ENCODE measurements at places on chromosomes 6 and 20.
A peak's percentile ranks its signal among the peaks of the same experiment; 100 is the strongest.

DNA sequence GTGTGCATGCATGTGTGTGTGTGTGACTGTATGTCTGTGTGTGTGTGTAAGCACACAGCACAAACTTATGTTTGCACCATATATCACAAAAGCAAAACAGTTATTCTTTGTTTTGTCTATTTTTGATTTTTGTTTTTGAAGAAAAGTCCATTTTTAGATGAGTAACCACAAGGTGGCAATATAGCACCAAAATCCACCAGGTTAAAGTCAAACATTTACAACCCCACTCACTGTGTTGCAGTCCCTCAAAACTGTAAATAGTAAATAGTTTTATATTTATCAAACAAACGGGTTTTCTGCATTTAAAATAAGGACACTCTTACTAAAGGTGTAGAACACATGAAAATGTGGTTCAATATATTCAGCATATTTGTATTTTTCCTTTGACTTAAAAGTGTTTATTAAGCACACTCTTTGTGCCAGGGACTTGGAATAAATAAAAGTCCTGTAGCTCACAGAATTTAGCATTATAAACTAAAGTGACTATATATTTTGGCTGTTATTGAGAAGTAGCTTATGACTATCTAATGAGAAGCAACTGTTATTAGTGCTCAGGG, 118.5 kb downstream of the GFRAL start:
- DNase-seq = no peak

DNA sequence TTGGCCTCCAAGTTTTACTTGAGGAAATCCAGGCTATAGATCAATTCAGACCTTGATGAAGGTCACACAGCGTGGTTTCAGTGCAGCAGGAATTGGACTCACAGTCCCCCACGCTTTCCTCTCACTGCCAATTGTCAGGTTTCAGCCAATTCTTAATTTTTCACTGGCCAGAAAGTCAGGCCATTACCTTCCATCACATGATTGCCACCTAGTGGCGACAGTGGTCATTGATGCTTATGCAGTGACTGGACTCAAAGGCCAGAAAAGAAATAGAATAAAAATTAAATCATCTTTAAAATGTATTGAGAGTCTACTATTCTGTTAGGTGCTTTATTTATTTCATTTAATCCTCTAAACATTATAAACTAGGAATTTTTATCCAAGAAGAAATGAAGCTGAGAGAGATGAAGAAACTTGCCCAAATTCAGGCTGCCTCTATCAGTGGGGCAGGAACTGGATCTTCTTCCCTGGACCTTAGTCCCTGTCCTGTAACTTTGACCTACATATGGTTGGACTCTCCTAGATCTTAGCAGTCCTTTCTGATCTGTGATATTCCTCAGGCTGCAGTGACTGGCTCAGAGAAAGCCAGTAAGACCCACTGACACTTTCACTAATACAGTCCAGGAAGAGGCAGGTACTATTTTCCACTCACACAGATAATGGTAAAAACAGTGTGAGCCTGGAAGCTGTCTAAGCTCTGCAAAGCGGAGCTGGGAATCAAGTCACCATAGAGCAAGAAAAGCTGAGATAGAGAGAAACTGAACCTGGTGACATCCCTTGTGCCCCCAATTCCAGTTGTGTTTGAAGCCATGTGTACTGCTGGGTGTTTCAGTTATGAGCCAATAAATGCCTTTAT, 133.3 kb downstream of the ELOVL4 start:
- peak; percentile 67 for DNase-seq

DNA sequence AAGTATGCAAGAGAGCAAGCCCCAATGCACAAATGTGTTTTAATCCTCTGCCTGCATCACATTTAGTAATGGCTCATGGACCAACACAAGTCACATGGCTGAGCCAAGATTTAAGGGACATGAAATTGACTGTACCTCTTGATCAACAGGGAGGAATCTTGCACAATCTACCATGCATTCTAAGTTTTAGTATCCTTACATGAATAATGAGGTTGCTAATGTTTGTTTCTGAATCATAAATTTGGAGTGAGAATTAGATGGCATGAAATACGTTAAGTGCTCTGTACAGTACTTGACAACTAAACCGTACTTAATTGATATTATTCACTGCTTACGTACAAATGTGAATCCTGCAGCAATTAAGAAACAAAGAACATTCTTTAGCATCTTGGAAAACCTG, 553.8 kb upstream of the JAG1 start:
- DNase-seq = no peak

DNA sequence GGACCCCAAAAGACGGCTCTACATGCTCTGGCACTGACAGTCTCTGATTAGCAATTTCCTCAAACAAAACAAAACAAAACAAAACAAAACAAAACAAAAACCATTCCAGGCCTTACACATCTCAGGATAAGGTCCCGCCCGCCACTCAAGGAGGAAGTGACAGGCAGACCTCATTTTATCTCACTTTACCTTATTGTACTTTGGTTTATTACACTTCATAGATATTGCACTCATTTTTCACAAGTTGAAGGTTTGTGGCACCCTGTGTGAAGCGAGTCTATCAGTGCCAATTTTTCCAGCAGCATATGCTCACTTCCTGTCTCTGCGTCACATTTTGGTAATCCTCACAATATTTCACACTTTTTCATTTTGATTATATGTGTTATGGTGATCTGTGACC, 15.2 kb downstream of the ZBP1 start:
- DNase-seq = no peak

GRCh38 chr6:46201702-46202101, 30.9 kb upstream of the ENPP5 start:
- DNase-seq = no peak

DNA sequence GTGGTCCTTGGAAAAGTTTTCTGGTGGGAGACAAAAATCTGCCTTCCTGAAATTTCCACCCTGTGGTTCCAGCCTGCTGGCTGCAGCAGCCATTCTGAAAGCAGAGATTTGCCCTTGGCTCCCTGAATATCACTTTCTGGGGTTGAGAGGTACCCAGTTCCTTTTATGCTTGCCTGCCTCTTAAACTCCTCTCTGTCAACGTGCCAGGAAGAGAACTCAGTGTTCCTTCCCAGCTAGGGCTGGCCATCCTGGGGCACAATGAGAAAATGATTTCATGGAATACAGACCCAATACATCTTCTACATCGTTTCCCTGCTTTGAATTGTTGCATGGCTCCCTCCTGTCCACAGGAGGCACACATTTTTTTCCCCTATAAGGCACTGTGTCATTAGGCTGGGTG, 1.6 kb upstream of the DSN1 start:
- DNase-seq = no peak

DNA sequence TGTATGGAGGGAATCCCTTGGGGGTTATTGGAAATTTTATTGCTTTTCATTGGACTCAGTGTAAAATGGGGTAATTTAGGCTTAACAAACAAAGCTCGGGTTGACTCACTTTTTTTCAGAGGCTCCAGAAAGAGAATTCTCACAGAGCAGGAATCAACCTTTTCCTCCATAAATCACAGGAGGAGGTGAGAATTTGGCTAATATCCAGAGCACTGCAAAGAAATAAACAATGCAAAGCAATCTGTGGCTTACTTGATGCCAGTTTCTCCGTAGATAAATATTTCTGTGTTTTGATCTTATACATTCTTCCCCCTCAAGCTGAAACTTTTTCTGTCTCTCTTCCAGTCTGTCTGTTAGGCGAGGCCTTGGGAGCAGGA, 176.6 kb downstream of the TSHZ2 start:
- DNase-seq = no peak

DNA sequence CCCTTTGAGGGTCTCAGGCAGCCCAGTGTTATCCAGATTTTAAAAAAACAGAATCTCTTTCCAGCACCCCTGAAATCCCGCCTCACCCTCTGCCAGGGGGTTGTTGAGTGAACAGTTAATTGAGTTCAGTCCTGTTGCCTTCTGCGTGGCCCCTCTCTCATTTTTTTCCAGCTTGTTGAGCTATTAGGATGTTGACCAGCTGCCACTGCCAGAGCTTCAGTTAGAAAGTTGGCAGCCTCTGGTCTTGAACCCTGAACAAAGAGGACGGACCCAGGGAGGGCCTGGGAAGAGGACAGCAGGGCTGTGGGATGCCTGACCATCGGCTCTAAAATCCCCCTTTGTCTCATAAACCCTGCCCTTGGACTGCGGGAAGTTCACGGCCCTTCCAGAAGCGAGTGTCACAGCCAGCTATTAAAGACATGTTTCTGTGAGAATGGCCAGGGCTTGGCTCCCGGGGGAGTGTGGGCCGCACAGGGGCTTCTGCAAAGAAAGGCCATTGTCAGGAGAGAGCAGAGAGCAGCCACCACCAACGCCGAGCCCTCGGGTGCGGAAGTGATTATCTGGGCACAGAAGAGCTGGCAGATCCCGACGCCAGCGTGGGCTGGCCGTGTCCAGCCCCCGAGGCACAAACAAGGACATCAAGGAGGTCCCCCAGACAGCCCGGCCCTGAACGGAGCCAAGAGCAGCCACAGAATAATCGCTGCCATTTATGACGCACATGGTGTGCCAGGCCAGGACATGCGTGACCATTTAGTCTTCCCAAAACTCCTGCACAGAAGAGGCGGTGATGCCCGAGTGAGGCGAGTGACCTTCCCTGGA, 189.0 kb downstream of the ANKRD60 start:
- peak; percentile 25 for DNase-seq

GRCh38 chr20:431012-431904, 23.2 kb downstream of the RBCK1 start:
- no peak for DNase-seq

DNA sequence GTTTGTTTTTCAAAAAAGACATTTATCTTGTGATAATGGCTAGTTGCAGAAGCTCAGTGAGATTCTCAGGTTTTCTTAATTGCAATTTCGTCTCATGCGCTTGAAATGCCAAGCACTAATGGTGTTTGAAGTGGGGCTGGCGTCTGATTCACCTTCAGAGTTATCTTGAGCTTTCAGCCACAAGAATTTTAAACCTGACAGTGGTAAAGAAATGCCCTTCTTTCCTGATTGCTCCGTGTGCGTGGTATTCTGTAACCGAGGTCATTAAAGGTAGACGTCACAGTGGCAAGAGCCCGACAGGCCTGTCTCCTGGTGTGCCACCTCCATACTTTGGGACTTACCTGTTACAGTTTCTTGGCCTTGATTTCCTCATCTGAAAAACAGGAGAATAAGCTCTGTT, 126.5 kb upstream of the QKI start:
- DNase-seq = no peak

DNA sequence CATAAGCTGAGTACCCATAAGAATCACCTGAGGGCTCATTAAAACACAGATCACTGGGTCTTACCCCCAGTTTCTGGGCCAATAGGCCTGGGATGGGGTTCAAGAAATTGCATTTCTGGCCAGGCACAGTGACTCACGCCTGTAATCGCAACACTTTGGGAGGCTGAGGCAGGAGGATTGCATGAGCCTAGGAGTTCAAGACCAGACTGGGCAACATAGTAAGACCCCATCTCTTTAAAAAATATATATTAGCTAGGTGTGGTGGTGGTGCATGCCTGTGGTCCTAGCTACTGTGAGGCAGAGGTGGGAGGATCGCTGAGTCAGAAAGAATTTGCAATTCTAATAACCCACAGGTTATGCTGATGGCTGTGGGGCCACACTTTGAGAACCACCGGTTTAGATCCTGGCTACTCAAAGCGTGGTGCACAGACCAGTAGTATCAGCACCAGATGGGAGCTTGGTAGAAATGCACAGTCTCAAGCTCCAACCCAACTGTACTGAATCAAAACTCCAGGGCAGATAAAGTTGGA, 2.0 kb downstream of the CCM2L start:
- no peak for DNase-seq

DNA sequence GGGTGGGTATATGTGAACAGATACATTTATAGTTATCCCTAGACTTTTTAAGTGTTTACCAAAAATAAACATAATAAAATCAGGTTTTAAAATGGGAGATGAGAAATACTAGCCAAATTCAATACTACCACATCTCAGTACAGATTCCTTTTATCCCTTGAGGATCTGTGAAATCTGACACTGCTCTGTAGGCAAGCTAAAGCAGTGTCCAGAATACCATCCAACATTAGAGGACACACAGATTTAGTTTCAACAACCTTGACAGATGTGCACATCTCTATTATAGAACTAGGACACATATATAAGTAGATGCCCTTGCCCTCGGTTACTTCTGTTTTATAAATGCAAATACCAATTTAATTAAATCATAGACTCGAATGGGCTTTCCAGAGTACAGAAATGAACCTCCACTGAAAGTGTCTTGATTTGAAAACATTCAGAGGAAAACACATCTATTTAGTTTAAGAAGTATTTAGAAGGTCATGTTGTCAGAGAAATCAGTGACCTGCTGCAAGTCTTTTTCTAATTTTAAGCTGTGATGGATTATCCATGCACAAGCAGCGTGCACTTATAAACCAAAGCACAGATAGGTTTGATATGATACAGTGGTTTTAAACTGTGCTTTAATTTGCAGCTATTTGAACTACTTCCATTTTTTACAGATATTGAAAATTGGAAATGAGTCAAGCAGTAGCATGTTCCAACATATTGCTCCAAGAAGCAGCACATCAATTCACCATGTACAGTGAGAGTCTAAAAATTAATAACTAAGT, 156.3 kb upstream of the EPHA7 start:
- DNase-seq = no peak

- DNase-seq = no peak
Observed at GRCh38 chr6:120908767-120909166, 425.5 kb downstream of the TBC1D32 start.

DNA sequence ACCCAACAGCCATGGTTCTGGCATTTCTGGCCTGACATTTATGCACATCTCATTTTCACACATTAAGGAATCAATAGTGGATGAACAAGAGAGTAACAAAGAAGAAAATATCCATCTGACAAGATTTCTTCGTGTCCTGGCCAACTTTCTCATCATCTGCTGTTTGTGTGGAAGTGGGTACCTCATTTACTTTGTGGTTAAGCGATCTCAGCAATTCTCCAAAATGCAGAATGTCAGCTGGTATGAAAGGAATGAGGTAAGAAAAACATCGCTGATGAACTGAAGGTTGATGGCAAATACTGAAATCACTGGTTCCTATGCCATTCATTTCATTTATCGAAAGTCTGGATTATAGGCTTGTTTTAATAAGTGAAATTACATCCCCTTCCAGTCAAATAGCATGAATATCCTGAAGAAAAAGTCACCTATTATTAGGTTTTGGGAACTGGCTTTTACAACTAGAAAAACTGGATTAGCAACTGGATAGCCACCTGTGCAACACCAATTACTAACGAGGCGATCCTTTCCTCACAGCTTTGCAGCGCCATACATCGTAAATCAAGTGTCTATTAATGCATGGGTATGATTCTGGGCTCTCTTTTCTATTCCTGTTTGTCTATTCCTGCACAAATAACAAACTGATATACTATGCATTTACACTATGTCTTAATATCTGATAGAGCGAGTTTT, 50.2 kb upstream of the NOP56 start:
- DNase-seq = no peak

GRCh38 chr20:33838035-33838864, 27.1 kb downstream of the CHMP4B start:
- no peak for DNase-seq

GRCh38 chr20:61437280-61438206, 185.5 kb downstream of the CDH4 start:
- DNase-seq = no peak

GRCh38 chr6:114033606-114034005, 62.7 kb upstream of the HDAC2 start:
- DNase-seq = no peak

Measured in CD8-positive, alpha-beta T cell (primary cell).